ENCODE measurements at places on chromosomes 3 and 15.

DNA sequence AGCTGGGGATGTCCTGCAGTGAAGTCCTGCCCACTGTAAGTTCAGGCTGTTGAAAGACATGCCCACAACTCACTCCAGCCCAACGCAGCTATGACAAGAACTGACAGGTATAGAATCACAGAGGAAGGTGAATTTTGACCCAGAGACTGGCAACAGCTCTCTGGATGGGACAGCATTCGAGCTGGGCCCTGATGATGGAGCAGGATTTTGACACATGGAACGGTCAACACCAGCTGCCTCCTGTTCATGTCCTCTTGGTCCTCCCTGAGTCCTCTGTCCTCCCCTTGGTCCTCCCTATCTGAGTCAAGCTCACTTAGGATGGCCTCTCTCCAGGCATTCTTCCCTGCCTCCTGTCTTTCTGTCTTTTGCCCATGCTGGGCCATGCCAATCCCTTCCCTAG lies 15.2 kb upstream of the ACAN start:
- DNase-seq, result no peak

DNA sequence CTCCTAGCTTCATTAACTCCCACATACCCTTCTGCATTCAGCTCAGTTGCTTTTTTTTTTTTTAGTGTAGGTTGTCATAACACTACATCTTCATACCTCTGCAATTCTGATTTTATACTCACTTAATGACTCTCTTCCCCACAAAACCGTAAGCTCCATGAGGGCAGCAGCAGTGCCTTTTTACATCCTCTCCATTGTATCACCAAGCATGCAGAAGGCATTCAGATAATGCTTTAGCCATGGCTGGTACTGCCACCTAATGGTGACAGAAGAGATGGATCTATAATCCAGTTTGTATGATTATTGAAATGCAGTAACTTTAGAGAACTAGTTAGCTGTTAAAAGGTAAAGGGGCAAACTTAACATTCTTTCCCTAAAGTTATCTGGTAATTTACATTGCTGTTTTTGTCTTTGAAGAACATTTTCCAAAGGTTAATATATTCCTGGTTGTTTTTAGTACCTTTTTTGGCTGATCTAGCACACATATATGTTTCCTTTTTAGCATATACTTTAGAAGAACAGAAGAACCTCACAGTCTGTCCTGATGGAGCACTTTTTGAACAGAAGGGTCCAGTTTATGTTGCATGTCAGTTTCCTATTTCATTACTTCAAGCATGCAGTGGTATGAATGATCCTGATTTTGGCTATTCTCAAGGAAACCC lies 36.8 kb downstream of the ATP1B3 start:
- DNase-seq, result no peak

GRCh38 chr3:101043687-101044078 lies 50.5 kb upstream of the ABI3BP start:
- no peak for DNase-seq

DNA sequence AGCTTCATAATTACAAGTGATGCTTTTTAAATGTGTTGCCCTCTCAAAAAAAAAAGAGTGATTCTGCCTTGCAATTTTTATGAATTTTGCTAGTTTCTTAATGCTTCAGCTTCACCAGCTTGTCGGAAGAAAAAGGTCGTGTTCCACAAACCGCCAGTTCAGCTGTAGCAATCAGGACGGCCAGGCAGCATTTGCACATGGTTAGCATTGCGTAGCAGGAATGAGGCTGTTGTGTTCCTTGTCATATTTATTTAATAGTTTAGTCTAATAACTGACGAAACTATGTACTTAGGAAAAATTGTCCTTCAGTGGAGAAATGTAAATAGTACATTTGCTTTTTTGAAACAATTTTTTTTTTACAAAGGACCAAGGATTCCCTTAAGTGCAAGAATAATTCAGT lies 64.9 kb upstream of the SELENOK start:
- DNase-seq, result no peak

- no peak for DNase-seq
Measured at GRCh38 chr3:139127101-139127500, 82.4 kb upstream of the PRR23C start.

GRCh38 chr3:133649486-133650068 lies 12.2 kb downstream of the TOPBP1 start:
- no peak for DNase-seq

- no peak for DNase-seq
Measured at GRCh38 chr3:64650096-64650622, 37.6 kb downstream of the ADAMTS9 start.
